ENCODE measurements at places on chromosomes 2 and 18.

DNA sequence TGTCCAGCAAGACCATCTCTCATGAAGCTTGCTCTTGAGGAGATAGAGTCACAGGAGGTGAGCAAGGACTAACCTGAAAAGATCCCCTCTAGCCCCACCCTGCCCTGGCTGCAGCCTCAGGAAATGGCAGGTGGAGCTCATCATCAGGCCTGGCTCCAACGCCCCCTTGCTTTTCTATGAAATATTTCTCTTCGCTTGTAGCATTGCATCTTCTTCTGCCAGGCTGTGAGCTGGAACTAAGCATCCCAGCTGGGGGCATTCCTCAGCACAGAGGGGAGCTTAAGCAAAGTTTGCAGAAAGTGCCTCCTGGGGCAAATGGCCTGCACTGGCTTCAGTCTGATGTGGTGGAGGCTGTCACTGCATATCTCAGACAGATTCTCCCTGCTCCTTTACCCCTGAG lies 90.1 kb upstream of the LGALSL start:
- DNase-seq = no peak

DNA sequence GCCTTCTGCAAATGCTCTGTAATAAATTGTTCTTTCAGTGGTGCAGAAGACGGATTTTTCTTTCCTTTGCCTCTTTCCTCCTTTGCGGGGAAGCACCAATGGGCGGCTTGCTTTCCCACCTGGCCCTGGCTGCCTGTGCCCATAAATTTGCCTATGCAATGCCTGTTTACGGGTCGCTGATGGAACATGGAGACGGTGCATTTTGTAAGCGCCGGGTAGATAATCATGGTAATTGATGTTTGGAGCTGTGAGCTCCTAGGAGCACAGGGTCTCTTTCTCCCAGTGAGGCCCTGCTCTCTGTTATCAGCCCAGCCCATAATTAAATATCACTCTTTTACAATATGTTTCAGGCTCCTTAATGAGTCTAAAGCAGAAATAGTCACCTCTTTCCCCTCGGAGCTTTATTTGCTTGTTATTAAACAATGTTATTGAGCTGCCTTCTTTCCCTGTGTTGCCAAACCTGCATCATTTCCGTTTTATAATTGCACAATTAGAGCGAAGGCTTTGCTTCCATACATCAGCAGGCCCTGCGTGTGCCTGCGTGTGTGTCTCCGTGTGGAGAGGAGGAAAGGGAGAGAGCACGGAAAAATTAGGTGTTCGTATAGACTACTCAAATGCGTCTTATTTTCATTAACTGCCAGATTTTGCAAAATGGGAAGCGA lies 437.4 kb upstream of the POU3F3 start:
- DNase-seq = no peak

DNA sequence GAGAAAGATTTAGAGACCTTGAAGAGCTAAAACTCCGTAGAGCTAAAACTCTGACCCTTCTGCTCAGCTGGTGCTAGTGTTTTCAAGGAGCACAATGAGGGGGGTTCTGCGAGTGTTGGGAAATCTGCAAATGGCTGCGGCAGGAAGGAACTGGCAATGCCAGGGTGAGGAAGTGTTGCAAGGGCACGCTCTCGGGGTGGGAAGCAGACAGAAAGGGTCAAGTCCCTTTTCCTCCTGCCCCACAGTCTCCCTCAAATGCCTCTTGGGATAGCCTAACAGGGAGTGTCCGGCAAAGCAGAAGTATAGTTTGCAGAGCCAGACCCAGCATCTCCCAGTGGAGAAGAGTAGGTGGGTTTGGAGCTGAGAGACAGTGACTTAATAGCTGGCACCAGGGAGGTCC lies 60.5 kb downstream of the NCAPH start:
- no peak for DNase-seq

DNA sequence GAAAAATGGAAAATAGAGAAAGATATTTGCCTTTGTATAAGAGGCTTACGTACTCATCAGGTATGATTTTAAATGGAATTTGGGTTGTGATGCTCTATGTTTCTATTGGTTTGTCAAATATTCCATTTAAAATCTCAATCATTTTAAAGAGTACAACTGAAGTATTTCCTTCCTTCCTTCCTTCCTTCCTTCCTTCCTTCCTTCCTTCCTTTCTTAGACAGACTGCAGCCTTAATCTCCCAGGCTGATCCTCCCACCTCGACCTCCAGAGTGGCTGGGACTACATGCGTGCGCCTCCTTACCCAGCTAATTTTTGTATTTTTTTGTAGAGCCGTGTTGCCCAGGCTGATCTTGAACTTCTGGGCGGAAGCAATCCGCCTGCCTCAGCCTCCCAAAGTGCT lies 15.4 kb upstream of the DYNC1I2 start:
- DNase-seq = no peak

DNA sequence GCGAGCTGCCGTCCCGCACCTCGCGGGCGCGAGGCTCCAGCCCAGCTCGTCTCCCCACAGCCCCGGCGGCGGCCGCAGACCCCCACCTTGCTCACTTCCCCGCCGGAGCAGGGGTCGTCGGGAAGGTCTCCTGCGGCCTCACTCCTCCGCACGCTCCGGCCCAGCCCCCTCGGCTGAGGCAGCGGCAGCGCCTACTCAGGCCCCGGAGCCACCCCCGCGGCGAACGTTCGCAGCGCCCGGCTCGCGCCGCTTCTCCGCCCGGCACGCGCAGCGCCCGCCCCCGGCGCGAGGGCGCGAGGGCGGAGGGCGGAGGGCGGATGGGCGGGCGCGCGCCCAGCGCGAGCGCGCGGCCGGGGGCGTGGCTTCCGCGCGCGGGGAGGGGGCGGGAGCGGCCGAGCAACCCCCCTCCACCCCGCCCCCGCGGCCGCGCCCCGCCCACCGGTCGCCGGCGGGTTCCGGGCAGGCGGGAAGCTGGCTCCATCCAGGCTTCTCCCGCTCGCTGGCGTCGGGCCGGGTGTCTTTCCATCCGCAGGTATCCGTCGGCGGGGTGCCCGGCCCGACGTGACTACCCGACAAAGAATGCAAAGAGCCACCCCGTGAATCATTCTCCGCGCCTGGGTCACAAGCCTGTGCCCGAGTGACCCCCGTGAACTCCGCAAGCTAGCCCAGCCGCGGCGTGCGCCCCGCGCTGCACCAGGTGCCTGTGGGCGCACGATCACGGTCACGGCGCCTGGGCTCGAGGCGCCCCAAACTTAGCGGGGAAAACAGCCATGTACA lies at the start of gene DTNB:
Gene DTNB, minus strand, starts transcription at position 278 of the 777 bp plus-strand sequence. CDS start 20,917 bp downstream, outside the sequence.
- peak; percentile 75 for DNase-seq

DNA sequence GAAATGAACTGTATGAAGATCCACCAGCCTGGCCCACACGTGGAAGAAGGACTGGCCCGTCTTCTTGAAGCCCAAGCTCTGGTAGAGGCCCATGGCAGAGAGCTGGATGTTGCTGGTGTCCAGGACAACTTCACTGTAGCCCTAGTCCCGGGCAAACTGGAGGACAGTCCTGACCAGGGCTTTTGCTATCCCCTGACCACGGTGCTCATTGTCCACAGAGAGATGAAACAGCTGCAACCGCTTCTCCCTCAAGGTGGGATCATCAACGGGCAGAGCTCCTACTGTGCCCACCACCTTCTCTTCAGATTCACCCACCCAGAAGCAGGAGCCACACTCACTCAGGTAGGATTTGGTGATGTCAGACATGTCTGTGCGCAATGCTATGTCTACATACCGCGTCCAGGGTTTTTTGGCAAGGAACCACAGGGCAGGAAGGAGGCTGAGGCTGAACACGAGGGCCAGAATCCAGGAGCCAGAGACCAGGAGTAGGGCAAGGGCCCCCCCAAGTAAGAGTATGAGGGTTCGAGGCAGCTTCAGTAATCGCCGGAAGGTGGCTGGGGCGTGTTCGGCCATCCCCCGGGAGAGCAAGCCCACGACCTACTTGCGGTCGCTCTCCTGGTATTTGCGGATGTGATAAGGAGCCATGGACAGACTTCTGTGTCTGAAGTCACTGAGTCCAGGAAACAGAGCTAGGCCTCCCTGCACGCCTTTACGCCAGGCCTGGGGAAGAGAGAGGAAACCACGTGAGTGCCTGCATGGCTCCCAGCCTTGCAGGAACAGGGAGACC lies 36.3 kb downstream of the TPRKB start:
- DNase-seq = no peak

DNA sequence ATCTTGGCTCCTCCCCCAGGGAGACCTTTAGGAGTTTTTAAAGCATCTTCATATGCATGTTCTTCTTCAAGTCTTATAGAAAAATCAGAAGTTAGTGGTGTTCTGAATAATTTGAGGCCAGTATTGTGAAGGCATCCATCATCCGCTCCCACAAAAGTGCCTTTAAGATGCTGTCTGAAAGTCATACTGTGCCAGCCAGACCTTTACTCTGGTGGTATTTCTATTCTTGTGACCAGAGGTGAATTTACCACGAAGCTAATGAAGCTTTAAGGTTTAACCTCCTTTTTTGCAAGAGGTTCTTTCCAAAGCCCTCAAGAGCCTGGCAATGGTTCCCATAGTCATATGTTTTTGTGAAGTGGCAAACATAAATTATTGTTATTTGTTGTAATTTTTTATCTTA lies 54.3 kb downstream of the SLC40A1 start:
- DNase-seq = no peak

DNA sequence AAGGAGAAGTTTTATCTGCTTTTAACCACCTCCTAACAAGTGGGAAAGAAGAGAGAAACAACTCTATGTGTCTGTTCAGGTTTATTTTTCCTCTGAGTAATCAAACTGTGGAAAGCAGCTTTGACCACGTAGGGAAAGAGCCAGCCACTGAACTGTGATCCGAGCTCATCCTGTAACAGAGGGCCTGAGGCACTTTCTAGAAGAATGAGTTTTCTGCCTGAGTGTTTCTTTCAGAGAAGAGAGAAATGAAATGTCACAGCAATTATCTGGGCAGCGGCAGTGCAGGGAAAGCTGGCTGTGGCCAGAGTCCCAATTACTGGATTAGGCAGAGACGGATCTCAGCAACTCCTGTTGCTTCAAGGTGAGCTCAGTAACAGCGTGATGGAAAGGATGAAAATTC lies 151.9 kb downstream of the CD226 start:
- no peak for DNase-seq

DNA sequence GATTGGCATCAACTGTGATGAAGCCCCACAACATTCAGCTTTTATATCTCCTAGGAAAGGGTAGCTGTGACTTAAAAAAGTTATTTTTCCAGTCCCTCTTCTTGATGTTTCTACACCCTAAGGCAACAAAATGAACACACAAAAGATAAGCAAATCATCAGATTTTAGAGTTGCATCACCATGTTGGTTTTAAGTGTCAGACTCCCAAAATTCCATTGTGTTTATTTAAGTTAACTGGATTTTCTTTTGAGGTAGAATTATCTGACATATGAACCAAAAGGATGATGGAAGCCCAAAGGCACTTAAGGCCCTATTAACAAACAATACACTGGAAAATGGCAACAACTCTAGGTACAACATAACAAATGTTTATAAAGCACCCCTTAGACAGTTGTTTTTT lies 261.7 kb upstream of the SLC39A10 start:
- no peak for DNase-seq

- DNase-seq = no peak
Measured at GRCh38 chr2:86794861-86795260, 4.1 kb upstream of the CD8A start.

GRCh38 chr2:144324446-144325045 lies 195.4 kb downstream of the ZEB2 start:
- no peak for DNase-seq

DNA sequence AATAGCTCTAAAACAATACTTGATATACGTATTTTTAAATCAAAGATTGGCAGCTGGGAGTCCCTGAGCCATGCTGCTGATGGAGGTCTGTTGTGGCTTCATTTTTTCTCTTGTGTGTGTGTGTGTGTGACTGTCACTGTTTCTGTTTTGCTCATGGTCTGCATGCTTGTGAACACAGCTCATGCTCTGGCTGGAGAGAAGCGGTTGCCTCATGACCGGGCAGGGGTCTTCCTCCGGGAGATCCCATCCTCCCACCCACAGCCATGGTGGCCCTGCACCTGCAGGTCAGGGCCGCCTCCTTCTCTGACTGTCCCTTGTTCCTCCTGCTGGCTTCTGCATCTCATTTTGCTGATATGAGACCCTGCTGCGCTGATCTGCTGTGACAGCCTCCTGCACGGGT lies 47.3 kb upstream of the GALR1 start:
- no peak for DNase-seq

DNA sequence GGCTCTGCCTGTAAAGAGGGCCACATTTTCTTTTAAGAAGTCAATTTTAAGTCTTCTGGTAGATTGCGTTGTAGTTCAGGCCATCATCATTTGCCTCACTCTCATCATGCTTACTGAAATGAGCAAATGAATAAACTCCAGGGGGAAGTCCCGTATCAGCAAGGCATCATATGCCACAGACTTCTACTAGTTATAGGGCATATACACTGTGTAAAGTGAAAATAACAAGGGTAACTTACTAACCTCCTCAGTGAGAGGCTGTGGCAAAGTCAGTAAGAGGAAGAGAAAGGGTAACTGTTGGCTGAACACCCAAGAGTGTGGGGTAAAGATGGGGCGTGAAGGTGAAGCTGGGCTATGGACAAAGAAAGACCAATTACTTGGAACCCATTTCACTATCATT lies 456.2 kb downstream of the SPAG16 start:
- no peak for DNase-seq

DNA sequence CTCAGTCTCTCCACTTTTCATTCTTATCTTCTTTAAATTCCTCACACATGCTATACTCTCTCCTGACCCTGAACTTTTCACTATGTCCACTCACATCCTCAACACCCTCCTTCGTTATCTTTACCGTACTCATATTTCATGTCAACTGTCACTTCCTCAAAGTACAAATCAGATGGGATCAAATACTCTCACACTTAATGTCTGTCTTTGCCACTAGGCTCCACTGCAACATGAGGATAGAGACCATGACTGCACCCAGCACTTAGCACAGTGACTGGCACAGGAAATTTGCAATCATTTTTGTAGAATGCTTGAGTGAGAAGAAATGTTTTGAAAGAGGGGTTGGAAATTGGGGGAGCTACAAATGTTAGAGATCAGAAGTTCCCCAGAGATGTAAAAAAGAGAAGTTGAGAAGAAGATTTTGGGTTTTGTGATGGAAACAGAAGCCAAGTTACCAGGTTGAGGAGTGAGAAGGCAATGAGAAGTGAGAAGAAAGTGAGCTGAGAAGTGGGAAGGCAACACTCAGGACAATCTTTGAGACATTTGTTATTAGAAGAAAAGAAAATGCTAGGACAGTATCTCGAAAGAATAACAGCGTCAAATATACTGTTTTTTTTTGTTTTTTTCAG lies 87.0 kb downstream of the CCDC141 start:
- DNase-seq = no peak

DNA sequence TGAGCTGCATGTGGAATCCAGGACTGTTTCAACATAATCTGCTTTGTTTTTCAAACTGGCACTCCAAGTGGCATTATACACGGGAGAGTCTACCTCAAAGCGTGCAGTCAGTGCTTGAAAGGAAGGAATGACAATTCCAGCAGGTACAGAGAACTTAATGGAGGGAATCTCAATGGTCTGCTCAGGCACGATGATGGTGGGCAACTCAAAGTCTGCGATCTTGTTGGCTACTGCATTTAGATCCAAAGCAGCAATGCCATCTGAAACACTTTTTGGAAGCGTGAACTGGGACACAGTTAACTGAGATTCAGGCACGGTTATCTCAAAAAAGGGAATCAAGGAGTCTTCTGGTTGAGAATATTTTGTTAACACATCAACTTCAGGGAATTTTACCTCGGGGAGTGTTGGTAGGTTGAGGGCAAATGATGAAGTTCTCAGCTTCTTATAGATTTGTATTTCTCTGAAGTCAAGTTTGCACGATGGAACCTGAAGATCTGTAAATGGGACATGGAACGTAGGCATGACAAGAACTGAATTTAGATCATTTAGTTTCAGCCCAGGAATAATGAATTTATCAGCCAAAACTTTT lies 38.7 kb downstream of the APOB start:
- no peak for DNase-seq

- DNase-seq = no peak
Measured at GRCh38 chr2:8312861-8313830, 368.7 kb upstream of the ID2 start.

GRCh38 chr18:56869189-56869777 lies 218.1 kb downstream of the WDR7 start:
- DNase-seq = no peak

Measured in activated CD4-positive, alpha-beta T cell treated with anti-CD3 and anti-CD28 coated beads for 4 hours (primary cell).